ENCODE measurements at places on chromosomes 1 and 21. TPM values are rescaled to one million over a fixed set of nuclear protein-coding genes. Genes with fewer than 3 reads are reported as not detected.

The CREG1 gene
- polyA plus RNA-seq, result 6.3 TPM

The MYOC gene
- polyA plus RNA-seq, result not detected

The ABCA4 gene
- polyA plus RNA-seq, result 0.11 TPM

The TRAPPC3 gene
- polyA plus RNA-seq, result 63.5 TPM

The SOX13 gene
- 3.5 TPM for polyA plus RNA-seq

The NBPF8 gene
- polyA plus RNA-seq, result 24.4 TPM

The C1orf94 gene
- not detected for polyA plus RNA-seq

The CLCNKA gene
- not detected for polyA plus RNA-seq

The EDARADD gene
- polyA plus RNA-seq, result not detected

The CDC20 gene
- polyA plus RNA-seq, result 115 TPM

The ST6GALNAC5 gene
- 4.0 TPM for polyA plus RNA-seq

The FCRL2 gene
- polyA plus RNA-seq, result not detected

The LCE1E gene
- not detected for polyA plus RNA-seq

The IFI44L gene
- 0.13 TPM for polyA plus RNA-seq

The ACKR1 gene
- not detected for polyA plus RNA-seq

The MFSD2A gene
- polyA plus RNA-seq, result 6.7 TPM

The SPRR2F gene
- polyA plus RNA-seq, result not detected

The CCDC181 gene
- polyA plus RNA-seq, result 0.07 TPM

The AZIN2 gene
- 8.0 TPM for polyA plus RNA-seq

The C1orf167 gene
- 0.15 TPM for polyA plus RNA-seq

The CXADR gene
- 0.21 TPM for polyA plus RNA-seq

The LORICRIN gene
- polyA plus RNA-seq, result not detected

The ANGPTL7 gene
- polyA plus RNA-seq, result not detected

The RIPPLY3 gene
- polyA plus RNA-seq, result 0.07 TPM

The ALX3 gene
- polyA plus RNA-seq, result not detected

The HRNR gene
- not detected for polyA plus RNA-seq

The JAM2 gene
- polyA plus RNA-seq, result 2.1 TPM

The HSPG2 gene
- polyA plus RNA-seq, result 94.0 TPM

The LMX1A gene
- not detected for polyA plus RNA-seq

The CA6 gene
- not detected for polyA plus RNA-seq

The CFHR1 gene
- not detected for polyA plus RNA-seq

The IGSF3 gene
- 0.03 TPM for polyA plus RNA-seq

The PGBD5 gene
- polyA plus RNA-seq, result 0.37 TPM

The RXRG gene
- polyA plus RNA-seq, result not detected

The CA14 gene
- polyA plus RNA-seq, result not detected

The LEMD1 gene
- polyA plus RNA-seq, result not detected
